ENCODE measurements at places on chromosomes 2 and 18.

DNA sequence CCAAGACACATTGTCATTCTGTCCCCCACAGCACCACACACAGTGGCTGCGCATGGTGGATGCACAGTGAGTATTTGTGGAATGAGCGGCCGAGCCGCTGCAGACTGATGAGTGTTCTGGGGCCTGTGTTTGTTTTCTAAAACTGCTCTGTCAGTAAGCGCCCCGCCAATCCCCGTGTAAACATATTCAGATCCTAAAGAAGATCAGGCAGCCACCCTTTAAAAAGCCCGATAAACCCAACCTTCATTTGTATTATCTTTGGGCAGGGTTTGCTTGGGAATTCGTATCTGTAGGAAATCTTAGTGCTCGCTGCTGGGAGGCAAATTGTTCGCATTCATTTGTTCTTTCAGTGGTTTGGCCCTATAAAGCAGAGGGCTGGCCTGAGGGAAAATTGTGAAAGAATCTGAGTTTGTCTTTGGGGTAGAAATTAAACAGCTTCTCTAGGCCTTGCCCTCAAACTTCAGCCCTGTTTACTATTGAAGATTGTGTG, 68.6 kb downstream of the TGOLN2 start:
- peak; percentile 28 for DNase-seq

GRCh38 chr2:127704641-127705390, 3.5 kb downstream of the SFT2D3 start:
- DNase-seq, result no peak

DNA sequence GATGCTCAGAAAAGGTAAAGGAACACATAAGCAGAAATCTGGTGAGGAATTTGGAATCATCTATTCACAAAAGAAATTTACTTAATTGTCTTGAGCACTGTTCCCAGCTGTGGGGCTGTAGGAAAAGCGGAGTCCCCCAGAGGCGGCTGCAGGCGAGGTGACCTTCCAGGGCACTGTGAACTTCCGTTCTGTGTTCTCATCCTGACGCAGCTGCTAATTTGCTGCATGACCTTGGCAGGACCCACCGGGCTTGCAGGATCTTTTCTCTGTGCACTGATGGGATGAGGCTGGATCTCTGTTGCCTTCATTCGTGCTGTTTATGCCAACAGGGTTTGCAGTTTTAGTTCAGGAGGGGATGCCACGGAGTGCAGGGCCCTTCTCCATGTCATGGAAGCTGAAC, 301.9 kb upstream of the MYT1L start:
- no peak for DNase-seq

GRCh38 chr2:493228-493627, 184.0 kb downstream of the TMEM18 start:
- no peak for DNase-seq

- no peak for DNase-seq
Measured at GRCh38 chr2:693606-694005, 16.4 kb upstream of the TMEM18 start.

GRCh38 chr18:27378431-27379095, 193.5 kb upstream of the CHST9 start:
- DNase-seq, result peak; percentile 56

DNA sequence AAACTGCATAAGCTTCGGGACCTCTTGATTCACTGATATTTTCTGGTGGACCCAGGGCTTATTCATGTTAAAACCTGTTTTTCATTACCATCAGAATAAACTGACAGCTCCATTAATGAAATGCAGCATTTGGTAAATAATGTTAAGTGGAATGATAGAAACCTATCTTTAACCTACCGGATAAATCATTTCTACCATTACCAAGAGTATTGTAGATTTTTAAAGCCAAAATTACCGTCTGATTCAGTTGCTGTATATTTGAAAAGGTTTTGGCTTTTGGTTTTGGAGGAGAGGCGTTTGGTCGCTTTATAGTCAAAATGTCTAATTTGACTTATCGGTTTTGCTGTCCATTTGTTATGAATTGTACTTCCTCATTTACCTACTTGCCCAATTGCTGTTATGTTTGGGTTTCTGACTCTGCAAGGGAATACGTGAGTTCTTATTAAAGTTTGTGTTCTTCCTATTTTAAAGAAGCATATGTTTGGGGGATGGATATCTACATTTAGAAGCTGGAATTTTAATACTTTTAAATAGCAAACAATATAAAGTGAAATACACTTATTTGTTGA, 1.0 kb upstream of the CUL3 start:
- DNase-seq, result no peak

- DNase-seq, result peak; percentile 3
Measured at GRCh38 chr18:6482198-6482977, 67.7 kb upstream of the L3MBTL4 start.

DNA sequence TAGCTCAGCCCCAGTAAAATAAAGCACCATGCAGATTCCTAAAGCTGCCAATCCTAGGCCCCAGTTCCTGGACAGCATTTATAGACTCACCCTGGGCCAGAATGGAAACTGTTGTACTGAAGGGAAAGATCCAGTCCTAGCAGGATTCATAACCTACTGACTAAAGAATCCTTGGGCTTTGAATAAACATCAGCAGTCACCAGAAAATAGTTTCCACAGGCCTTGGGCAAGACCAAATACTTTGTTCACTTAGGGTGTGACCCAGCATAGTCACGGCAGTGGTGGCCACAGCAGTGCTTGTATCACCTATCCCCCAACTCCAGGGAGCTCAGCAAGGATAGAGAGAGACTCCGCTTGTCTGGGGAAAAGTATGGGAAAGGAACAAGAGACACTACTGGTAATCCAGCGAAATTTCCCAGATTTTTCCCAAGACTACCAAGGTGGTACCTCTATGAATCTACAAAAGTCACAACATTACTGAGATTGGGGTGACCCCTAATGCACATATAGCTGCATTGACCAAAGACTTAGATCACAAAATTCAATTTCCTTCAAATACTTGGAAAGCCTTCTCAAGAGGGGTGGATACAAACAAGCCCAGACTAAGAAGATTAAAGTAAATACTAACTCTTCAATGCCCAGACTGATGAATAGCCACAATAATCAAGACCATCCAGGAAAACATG, 748.1 kb upstream of the LRATD1 start:
- DNase-seq, result peak; percentile 25

DNA sequence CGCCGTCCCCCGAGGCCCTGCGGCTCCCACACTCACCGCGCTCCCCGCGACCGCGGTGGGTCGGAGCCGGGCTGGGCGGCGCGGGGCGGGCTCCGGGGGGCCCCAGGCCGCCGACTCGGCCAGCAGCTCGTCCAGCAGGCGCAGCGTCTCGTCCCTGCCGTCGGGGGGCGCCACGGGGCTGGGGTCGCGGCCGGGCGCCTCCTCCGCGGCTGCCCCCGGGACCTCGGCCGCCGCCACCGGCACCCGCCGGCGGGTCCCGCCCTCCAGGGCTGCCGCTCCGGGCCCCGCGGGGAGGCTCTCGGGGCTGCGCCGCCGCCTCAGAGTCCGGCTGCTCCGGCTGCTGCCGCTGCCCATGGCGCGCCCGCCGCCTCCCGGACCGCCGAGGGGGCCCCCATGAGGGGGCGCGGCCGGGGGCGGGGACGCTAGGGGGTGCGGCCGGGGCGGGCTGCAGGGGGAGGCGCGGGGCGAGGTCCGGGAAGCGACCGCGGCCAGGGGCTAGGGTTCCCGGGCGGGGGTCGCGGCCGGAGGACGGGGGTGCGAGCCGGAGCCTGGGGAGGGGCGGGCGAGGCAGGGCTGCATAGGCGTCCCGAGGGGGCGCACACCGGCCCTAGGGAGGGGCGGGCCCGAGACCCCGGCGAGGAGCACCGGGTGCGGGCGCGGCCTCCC, at the start of gene CYS1:
CYS1 (minus strand) TSS at position 542 of the 666 bp plus-strand sequence; CDS start at position 354, 188 bp downstream.
- peak; percentile 17 for DNase-seq

DNA sequence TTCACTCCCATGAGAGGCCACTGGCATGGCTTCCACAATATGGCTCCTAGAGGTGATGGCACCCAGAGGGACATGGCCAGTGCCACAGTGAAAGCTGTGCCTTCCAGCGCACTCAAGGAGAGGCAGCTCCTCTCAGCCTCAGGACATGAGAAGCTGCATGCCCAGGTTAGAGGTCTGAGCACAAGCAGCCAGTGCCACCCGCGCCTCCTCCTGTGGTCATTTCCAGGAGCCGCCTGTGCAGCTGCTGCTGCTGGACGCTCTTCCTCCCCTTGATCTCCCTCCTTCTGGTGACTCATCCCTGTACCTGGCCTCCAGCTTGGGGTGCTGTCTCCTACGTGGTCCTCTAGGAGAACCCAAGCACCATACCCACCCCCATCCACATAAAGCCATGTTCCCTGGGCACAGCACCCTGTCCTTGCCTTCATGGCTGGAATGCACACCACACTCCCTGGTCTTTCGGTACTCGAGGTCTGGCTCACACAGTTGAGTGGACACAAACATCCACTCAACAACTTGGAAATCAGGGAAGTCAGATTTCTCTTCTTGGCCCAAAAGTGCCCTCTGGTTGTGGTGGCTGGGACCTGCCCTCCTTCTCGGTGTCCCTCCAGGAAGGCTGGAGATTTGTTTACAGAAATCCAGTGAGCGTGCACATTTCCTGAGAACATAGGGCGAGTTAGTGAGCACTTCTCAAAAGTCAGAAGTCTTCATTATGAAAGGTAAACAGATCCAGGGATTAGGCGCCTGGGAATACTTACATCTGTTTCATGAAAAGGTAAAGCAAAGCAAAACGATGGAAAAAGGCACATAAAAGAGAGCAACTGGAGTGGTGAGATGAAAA, 96.7 kb downstream of the EIPR1 start:
- no peak for DNase-seq

- peak; percentile 20 for DNase-seq
Measured at GRCh38 chr2:155368934-155369333, 670.4 kb downstream of the KCNJ3 start.

GRCh38 chr18:62875323-62875722, 160.0 kb downstream of the PHLPP1 start:
- DNase-seq, result no peak

GRCh38 chr2:217749008-217749407, 253.8 kb downstream of the TNS1 start:
- no peak for DNase-seq

DNA sequence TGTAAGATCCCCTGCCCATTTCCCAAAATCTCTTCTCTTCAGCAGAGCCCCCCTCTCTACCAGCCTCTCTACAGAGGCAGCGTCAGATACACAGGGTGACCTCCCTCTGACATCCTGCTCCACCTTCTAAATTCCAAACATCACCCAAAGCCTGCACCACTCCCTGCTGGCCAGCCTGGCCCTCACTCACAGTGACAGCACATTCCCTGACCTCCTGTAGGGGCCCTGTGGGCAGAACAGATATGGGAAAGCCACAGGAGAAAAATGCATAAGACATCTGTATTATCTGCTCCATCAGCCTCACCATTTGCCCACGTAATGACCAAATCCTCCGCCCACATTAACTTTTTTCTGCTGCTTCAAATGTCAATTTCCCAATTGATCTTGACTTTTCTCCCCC, 40.6 kb downstream of the TRABD2A start:
- peak; percentile 54 for DNase-seq

- no peak for DNase-seq
Measured at GRCh38 chr2:120758181-120759144, 22.8 kb downstream of the GLI2 start.

- no peak for DNase-seq
Measured at GRCh38 chr2:192254444-192254843, 59.7 kb upstream of the TMEFF2 start.

- DNase-seq, result no peak
Measured at GRCh38 chr18:58788470-58788869, 76.2 kb upstream of the ZNF532 start.

DNA sequence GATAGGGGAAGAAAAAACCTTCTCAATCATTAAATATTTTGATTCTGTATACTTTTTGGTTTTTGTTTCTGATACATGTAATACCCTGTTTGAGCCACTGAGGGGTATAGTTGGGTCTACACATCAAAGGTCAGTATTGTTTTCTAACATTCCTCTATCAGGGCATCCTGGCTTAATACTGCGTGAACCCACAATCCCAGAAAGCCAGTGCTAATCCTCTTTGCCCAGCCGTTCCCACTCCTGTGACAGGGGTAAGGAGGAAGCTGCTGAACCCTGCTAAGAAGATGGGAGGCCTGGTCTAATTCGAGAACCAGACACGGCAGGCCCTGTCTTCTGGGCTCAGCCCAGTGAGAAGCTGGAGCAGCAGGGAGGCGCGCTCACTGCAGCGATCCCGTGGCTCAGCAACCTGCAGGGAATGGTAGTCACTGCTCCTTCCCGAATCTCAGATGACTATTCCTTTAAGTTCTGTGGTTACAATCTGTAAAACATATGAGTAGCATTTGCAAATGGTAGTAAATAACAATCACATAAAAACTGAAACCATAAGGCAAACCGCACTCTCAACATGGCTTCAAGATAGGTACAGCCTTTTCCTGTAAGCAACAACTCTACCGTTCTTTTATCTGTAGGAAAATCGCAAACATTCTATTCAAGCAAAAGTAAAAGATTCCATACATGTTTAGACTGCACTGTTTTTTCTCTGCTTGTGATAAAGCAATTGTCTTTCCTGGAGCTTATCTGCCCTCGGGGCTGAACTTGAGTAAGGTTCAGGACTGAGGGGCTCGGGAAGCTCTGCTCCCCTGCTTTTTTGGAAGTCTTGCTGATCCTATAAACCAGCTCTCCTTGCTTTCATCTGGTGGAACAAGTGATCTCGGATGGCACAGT, 87.0 kb downstream of the EPB41L3 start:
- no peak for DNase-seq

- no peak for DNase-seq
Measured at GRCh38 chr2:168312036-168312822, 64.8 kb upstream of the STK39 start.

DNA sequence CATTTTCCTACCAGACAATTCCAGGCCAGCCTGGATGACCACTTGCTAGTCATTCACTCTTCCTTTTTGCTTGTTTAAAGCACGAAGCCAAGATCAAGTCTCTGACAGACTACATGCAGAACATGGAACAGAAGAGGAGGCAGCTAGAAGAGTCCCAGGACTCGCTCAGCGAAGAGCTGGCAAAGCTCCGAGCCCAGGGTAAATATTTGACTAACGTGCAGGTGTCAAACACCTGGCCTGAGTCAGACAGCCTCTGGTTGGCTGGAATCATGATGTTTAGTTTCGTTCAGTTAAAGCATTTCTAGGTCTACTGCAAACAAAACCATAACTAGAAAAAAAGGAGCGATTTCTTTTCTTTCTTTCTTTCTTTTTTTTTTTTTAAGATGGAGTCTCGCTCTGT, 44.2 kb upstream of the LYPD6B start:
- no peak for DNase-seq

DNA sequence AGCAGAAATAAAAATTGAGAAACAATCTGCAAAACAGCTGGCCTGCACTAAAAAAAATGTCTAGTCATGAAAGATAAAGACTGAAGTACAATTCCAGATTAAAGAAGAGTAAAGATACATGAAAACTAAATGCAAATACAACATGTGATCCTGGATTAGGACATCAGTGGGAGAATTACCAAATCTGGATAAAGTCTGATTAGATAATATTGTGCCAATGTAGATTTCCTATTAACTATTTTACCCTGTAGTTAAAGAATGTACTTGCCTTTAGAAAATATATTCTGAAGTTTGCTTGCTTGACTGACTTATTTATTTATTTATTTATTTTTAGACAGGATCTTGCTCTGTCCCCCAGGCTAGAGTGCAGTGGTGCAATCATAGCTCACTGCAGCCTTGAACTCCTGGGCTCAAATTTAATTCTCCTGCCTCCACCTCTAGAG, 58.7 kb downstream of the ASXL2 start:
- DNase-seq, result no peak

- no peak for DNase-seq
Measured at GRCh38 chr2:5839550-5839949, 147.4 kb downstream of the SOX11 start.
